ENCODE measurements at places on chromosomes 3 and 15. TPM values are rescaled to one million over a fixed set of nuclear protein-coding genes. Genes with fewer than 3 reads are reported as not detected.

GRCh38 chr3:45210308-45211041 is 15.6 kb downstream of the TMEM158 start:
- peak; percentile 67 for DNase-seq
- no peaks in the 10 kb centered on the region for H3K36me3 ChIP-seq
- H3K27ac ChIP-seq = no peak overlapping the region

DNA sequence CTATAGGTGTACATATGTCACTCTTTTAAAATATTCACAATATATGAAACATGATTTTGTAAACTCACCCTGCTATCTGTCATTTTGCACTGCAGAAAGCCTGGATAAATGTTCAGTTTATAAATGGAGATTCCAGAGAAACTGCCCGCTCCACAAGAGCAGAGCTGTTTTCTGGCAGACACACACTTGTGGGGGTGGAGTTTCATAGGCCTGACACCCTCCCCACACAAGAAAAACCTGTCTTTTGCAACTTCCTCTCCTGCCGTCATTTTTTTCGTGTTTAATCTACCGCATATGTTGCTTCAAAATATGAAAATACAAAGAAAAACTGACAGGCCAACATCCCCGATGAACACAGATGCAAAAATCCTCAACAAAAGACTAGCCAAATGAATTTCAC is 479.0 kb downstream of the GABRG3 start:
- H3K4me1 ChIP-seq = peaks cover 16% of the 10 kb centered on the region
- no peak for DNase-seq
- no peaks in the 10 kb centered on the region for H3K27me3 ChIP-seq
- no peak overlapping the region for H3K27ac ChIP-seq

GRCh38 chr15:46961795-46962194 is 755.5 kb upstream of the SEMA6D start:
- H3K36me3 ChIP-seq = no peaks in the 10 kb centered on the region
- no peak for DNase-seq
- H3K27ac ChIP-seq = no peak overlapping the region
- H3K4me3 ChIP-seq = no peak overlapping the region
- no peaks in the 10 kb centered on the region for H3K4me1 ChIP-seq

DNA sequence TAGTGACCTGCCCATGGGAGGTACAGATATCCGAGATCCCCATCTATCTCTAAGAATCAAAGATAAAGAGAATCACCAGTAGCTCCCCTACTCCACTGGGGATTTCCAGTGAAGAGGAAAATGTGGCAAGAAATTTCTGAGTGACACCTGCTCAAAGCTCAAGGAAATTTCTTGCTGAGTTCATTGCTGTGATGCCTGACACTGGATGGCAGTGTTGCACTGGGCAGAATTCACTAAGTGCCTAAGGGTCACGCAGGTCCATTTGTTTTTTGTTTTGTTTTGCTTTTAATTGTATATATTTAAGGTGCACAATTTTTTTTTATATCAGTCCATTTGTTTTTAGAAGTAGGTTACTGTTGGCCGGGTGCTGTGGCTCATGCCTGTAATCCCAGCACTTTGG is 109.5 kb upstream of the KCNAB1 start:
- H3K4me1 ChIP-seq = no peaks in the 10 kb centered on the region
- no peak for DNase-seq
- H3K27me3 ChIP-seq = no peaks in the 10 kb centered on the region
- no peaks in the 10 kb centered on the region for H3K36me3 ChIP-seq
- H3K4me3 ChIP-seq = no peak overlapping the region

INKA1 gene
- 2.7 TPM for total RNA-seq

Data from astrocyte (in vitro differentiated cells and primary cell).